Activated CD4-positive, alpha-beta T cell treated with anti-CD3 and anti-CD28 coated beads for 4 hours (primary cell): ENCODE measurements at places on chromosomes 3 and 15.

DNA sequence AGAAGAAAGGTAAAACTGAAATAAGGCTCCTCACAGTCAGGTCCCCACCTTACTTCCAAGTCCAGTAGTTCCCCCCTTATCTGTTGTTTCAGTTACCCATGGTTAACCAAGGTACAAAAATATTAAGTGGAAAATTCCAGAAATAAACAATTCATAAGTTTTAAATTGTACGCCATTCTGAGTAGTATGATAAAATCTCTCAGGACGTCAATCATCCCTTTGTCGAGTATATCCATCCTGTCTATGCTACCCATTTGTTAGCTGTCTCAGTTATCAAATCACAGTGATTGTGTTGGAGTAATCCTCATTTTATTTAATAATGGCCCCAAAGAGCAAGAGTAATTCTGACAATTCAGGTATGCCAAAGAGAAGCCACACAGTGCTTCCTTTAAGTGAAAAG is 43.9 kb downstream of the LRRFIP2 start:
- DNase-seq = no peak

GRCh38 chr15:57890351-57890750 is 175.2 kb downstream of the ALDH1A2 start:
- no peak for DNase-seq

GRCh38 chr3:146131616-146132410 is 29.2 kb downstream of the PLOD2 start:
- DNase-seq = no peak

DNA sequence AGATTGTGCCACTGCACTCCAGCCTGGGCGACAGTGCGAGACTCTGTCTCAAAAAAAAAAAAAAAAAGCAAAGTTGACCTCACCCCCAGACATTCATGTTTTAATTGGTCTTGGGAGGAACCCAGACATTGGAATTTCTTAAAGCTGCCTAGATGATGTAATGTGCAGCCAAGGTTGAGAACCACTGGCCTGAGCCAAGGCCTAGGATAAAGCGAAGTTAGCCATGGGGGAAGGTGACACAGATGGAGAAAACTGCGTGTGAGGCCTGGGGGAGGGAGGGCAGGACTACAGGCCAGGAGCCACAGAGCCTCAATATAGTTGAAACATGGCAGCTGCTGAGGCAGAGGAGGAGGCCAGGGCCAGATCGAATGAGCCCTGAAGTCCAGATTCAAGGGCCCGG is 21.0 kb downstream of the GLB1 start:
- no peak for DNase-seq

DNA sequence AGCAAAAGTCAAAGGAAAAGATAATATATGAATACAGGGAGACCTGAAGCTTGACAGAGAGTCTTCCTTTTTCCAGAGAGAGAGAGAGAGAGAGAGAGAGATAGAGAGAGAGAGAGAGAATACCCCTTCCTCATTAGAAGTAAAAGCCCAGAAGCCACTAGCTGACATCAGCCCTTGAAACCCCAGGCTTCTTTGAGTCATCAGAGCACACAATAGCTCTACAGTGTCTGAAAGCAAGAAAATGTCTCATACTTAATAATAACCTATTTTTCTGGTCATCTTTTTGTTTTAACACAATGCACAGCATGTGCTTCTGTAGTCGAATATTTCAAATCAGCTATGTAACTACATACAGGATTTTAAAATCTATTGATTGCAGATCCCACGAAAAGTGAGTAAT is 109.2 kb upstream of the NANOGP8 start:
- DNase-seq = no peak

DNA sequence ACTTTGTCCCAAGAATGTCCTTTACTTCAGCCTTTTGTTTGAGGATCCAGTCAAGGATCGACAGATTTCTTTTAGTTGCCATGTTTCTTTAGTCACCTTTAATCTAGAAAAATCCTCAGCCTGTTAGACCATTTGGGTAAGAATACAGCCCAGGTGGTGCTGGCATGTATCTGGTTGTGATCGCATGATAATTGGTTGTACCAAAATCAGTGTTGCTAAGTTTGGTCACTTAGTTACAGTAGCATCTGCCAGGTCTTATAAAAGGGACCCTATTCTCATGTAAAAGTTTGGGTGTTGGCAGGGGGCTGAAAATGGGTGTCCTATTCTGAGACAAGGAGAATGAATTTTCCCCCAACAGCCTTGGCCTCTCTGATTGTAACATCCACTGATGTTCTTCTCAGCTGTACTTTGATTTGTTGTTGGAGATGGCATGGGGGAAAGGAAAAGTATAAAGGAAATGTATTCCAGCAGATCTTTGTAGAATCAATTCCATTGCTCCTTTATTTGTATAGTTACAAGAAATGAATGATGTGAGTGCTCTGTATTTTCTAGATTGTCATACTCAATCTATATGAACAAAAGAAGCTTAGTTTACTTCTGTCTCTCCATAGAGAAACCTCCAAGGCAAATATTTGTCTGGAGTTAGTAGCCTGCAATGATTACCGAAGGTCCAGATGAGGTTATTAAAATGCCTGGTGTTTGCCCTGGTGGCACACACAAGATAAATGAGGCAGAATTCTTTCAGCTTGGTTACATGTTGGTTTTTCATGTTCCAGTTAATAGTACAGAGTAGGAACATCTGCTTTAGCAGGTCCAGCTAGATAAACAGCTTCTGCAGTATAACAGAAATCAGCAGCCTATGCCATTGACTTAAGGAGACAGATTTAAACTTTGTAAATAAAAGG is 65.7 kb downstream of the CMTM8 start:
- DNase-seq = no peak

DNA sequence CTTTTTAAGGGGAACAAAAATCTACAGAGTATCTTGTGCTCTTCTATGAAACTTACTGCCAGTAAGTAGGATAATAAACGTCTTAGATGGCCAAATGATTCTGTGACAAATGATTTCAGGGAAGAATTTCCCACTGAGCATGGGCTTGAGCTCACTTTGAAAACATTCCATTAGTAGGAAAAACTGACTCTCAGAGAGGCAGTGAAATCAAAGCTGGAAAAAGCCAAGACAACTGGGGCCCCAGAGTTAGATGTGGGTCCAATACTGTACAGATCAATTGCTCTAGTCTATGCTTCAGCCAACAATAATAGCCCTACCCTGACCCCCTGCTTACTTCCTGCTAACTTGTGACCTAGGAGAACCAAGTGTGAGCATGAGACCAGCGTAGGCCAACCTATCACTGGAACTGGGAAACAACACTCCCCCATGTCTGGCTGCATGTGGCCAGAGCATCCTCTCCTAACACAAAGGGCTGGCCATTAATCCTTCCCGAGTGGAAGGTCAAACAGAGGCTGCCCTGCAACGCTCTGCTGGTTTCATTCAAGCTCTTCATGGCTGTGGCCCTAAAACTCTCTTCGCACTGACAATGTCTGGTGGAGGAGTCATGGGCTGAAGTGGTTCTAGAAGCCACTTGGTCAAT is 68.8 kb downstream of the FOXB1 start:
- DNase-seq = no peak

DNA sequence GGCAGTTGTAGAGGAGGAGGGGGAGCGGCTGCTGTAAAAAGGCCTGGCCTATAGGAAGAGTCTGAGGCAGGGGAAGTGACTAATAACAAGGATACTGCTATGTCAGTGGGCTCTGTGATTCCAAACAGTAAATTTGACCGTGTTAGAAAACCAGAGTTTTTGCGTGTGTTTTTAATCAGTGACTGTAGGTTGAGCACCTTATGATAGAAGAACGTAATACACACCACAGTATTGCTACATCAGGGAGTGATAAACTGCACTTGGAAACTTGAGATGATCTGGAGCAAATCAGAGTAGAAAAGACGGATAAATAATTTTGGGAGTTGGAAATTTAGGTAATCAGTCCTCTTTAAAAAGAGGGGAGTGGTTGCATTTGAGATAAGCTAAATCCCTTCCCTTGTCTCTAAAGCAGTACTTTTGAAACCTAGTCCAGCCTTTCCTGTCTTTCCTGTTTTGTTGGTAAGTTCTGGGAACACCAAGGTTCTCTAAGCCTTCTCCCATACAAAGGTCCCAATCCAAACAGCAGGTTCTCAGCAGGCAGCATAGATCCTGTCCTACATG is 130.5 kb upstream of the NR2E3 start:
- no peak for DNase-seq
